ENCODE measurements at places on chromosomes 16 and 17.

DNA sequence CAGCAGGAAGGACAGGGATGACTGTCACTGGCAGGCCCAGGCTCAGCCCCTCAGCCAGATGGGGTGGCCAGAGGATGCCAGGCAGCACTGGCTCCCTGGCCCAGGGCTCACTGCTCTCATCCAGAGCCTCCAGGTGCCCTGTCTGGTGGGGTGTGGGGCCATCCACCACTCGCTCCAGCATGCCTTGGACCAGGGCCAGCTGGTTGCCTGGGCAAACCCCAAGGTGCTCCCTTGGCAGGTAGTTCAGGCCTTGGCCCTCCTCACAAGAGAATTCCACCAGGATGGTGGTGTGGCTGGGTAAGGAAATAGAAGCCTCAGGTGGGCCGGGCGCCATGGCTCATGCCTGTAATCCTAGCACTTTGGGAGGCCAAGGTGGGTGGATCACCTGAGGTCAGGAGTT is 29.4 kb downstream of the LGALS9 start:
- DNase-seq, result no peak

DNA sequence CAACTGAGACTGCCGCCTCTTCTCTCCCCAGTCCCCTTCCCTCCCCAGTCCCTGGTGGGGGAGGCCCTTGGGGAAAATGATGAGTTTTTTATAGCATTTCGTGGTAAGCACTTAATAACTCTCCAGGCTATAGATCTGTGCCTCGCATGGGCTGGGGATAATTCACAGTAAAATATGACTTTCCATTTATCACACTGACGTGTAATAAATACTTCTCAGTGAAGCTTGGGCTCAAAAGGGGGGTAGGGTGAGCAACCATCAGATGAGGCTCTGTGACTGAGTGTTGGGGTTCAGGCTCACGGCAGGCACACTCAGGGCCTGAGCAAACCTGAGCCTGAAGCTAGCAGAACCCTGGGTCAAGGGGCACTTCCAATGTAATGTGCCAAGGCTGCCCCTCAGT is 101.6 kb downstream of the CCT6B start:
- DNase-seq, result no peak

- DNase-seq, result no peak
Measured at GRCh38 chr16:2664574-2664982, 17.7 kb upstream of the KCTD5 start.

DNA sequence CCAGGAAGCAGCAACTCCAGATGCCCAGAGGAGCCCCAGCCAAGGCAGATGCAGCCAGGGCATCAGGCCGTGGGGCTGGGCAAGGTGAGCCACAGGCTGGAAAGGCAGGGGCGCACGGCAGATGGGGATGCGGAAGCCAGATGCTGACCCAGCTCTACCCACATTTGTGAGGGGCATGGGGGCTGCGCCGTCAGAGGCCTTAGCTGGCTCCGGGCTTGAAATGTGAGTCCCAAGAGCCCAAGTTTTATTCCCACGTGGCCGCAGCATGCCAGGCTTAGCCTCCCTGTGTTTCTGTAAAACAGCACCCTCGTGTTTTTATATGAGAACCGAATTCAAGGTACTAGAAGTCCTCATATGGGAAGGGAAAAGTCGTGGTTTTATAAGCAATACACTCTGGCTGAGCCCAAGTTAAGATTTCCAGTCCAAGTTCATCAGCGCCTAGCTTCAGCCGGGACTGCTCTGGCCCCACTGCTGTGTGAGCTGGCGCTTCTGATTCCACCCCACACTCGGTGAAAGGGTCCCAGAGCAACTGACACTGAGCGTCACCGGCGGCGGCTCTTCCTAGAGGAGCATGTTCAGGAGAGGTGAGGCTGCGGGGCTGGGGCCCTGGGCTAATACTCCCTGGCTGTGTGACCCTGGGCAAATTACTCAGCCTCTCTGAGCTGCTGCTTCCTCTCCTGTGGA is 6.7 kb upstream of the C16orf95 start:
- DNase-seq, result no peak

DNA sequence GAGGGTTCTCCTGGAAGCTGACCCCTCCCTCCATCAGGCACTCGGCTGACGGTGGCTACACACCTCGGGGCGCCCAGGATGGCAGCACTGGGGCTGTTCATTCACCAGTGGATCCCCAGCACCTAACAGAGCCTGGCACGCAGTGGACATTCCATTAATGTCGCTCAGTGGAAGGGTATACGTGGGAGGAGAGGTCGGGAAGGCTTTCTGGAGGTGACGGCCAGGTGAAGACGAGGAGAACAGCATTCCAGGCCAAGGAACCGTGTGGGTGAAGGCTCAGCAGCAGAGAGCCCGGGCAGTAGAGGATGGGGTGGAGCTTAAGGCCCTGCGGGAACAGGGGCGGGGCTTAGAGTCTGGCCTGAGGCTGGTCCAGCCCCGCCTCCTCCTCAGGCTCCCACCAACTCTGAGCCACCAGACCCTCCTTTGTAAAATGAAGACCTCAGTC is 2.5 kb upstream of the HS3ST6 start:
- no peak for DNase-seq

DNA sequence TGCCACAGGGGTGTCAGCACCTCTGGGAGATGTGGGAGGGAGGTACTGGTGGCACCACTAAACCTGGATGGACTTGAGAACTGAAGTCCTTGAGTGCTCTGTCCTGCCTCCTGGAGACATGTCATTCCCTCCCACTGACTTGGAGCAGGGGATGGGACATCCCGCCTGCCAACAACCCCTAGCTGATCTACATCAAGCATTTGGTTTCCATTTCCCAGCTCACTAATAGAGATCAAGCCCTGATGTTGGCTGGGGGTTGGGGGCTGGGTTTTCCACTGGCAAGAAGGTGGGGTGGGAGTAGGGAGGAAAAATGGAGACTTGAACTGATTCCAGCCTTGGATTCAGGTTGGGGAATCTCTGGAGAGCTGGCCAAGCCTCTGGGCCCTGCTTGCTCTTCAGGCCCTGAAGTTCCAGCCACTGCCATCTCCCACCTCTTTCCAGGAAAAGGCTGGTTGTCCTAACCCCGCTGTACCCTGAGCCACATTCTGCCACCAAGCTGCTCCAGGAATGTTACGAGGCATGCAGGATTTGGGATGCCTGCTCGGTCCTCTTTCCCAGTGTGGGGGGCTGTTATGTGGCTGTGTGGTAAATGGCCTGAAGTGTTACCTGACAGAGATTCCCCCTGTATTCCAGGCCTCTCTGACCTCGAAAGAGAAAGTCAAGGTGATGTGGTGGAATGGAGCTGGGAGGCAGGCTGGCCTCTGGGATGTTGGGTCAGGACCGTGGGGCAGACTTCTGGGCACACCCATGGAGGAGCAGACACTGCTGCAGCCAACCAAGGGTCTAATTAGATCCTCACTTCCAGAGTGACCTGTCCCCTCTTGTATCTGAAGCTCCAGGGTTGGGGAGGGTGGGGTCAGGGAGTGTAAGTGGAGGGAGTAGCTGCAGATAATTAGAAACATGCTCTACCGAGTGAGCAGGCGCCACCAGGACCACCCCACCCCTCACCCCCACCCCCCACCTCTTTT is 16.7 kb downstream of the IGFBP4 start:
- DNase-seq, result no peak

DNA sequence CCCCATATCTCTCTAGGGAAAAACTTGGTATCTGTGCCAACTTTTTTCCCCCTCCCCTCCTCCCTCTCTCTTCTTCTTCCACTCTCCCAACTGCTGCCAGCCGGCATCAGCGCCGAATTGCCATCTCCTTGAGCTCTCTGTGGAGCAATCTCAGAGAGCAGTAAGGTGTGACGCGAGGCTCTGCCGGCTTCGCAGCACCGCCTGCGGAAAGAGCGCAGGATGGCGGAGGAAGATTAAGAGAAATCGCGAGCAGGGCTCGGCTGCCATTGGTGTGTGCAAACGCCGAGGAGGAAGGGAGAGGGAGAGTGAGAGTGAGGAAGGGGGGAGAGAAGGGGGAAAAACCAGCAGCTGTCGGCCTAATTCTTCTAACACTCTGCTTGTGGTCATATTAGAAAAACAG is 44.2 kb downstream of the NEUROD2 start:
- no peak for DNase-seq
